ENCODE measurements at places on chromosomes 6 and 20. TPM values are rescaled to one million over a fixed set of nuclear protein-coding genes. Genes with fewer than 3 reads are reported as not detected.
A peak's percentile ranks its signal among the peaks of the same experiment; 100 is the strongest.

RNF39 gene
- total RNA-seq = not detected

RRP36 gene
- total RNA-seq = 77.9 TPM

RWDD2A gene
- total RNA-seq = 4.9 TPM

DNA sequence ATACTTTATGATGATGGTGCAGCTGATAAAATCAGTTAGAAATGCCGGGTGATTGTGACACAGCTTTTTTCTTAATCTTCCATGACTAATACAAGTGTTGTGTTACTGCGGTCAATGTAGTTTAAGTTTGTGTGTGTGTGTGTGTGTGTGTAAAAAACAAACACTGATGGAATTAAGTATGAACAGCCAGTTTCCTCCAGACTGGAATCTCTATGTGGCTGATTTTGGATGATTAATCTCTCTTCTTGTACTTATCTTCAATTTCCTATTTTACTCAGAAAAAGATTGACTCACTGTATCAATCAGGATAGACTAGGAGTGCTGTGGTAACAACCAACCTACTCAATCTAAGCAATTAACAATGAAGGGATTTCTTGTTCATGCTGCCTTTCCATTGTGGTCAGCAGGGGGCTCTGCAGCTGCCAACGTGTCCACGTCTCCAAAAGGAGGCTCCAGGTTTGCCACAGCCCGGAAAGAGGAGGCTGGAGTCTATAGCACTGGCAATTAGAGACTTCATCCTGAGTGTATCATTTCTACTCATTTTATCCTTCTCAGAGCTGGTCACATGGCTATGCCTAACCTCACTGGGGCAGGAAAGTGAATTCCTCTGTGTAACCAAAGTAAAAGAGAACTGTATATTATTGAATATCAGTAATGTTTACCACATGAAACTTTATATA is 107.7 kb downstream of the CD109 start:
- peak; percentile 98 for DNase-seq

DNA sequence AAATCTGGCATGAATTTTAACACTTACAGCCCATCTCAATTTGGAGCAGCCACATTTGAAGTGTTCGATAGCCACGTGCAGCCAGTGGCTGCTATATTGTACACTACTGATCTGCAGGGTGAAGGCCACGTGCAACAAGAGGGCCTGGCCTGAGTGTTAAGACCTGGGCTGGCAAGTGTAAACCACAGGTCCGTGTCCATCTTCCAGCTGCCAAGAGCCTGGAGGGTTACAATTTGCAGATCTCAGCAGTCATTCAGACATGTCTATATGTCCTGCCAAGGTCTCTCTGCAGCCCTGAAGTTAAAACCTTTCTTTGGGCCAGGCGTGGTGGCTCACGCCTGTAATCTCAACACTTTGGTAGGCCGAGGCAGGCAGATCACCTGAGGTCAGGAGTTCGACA is 14.1 kb downstream of the SGK2 start:
- DNase-seq = no peak

- no peak for DNase-seq
Observed at GRCh38 chr6:106381881-106382280, 21.4 kb downstream of the CRYBG1 start.

GRCh38 chr6:40352006-40352405 is 235.2 kb downstream of the LRFN2 start:
- DNase-seq = no peak

- no peak for DNase-seq
Observed at GRCh38 chr6:16687045-16687444, 74.2 kb downstream of the ATXN1 start.

- DNase-seq = no peak
Observed at GRCh38 chr6:107490566-107491137, 735 bp downstream of the SOBP start.

All from astrocyte (in vitro differentiated cells and primary cell).